ENCODE measurements at places on chromosomes 11 and 22.

DNA sequence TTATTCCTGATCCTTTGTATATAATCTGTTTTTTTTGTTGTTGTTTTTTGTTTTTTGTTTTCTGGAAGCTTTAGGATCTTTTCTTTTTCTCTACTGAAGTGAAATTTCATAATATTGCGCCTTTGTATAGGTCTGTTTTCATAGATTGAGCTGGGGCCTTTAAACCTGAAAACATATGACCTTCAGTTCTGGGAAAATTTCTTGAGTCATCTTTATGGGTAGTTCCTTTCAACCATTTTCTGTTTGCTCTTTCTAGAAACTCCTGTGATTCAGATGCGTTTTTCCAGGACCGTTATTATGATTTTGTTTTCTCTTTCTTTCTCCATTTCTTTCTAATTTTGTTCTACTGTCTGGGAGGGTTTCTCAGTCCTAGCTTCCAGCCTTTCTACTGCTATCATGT lies 43.7 kb downstream of the BSX start:
- no peak for DNase-seq

DNA sequence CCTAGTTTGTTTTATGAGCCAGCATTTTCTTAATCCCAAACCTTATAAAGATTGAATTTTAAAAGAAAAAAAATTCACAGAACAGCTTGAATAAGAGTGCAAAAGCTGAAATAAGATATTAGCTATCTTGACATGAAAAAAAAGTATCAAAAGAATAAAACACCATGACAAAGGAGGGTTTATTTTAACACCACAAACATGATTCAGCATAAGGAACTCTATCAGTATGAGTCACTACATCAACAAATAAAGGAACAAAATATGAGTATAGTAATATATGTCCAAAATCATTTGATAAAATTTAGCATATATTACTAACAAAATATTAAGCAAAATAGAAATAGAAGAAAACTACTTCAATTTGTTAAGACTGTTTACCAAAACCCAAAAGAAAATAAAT lies 9.6 kb upstream of the LMO1 start:
- DNase-seq = no peak

GRCh38 chr11:57094181-57094935 lies 87.4 kb upstream of the LRRC55 start:
- DNase-seq = no peak

GRCh38 chr11:2762451-2762850 lies 62.7 kb upstream of the KCNQ1OT1 start:
- DNase-seq = no peak

DNA sequence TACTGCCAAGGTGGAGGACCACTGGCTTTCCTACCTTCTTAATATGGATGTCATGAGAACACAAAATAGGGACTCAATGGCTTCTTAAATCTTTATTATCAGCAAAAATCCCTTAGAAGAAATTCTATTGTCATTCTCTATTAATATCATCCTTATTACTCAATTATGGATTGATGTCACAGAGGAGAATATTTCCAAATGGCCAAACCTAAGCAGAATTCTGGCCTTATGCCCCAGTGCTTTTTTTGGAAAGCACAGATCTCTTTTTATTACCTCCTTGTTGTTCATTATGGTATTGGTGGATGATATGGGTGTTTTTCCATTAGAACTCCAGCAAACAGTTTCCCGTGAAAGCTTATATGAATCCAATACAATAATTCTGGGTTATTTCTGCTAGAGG lies 9.9 kb downstream of the CRTAM start:
- DNase-seq = no peak

GRCh38 chr11:111417766-111418435 lies 38.8 kb upstream of the POU2AF1 start:
- no peak for DNase-seq

- DNase-seq = no peak
Observed at GRCh38 chr11:119940401-119940976, 197.4 kb downstream of the TRIM29 start.

- no peak for DNase-seq
Observed at GRCh38 chr22:22397875-22398524, 110.5 kb downstream of the ZNF280B start.

DNA sequence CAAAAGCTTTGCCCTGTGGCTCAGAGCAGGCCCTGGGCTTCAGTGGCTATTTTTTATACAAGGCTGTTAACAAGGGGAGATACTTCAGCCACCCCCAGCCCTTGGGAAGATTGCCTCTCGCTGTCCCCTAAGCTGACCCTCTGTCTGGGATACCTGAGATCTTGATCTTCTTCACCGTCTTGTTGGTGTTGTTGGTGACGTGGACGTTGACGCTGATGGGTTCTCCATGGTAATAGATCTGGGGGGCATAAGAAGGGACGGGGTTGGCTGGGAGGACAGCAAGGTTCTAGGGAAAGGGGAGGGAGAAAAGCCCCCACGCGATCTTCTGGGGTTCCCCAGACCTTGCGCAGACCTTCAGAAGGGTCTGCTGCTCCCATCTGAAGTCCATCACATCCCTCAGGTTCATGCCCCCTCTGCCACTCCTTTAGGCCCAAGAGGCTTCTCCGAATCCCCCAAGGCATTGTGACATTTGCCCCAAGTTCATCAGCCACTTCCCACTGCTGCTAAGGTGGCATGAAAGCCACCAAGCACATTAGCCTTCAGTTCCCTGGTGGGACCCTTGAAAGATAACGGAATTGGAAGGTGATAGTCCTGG lies 36.7 kb downstream of the TPBGL start:
- DNase-seq = no peak

- no peak for DNase-seq
Observed at GRCh38 chr11:75667831-75668450, 897 bp downstream of the MAP6 start.

- DNase-seq = no peak
Observed at GRCh38 chr22:32917577-32918354, 116.3 kb downstream of the TIMP3 start.

DNA sequence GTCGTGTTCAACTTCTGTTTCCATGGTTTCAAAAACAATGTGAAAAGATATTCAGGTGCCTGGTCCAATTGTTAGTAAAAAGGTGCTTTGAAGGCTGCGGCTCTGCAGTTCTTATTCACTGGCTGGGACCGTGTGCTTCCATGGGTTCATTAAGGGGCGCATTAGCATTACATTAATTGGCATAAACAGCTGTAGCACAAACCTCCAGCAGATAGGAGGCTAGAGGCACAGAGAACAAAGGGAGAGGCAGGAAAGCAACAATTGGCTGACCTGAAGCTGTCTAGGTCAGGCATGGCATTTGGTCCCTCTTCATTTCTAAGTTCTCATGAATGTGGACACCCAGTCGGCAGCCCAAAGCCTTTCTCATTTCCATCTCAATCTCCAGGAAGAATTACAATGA lies 16.6 kb downstream of the PAK1 start:
- no peak for DNase-seq

Measured in stimulated activated CD8-positive, alpha-beta memory T cell treated with anti-CD3 and anti-CD28 coated beads, Interleukin-7, amount 100 ng/mL, for 4 hours (primary cell).